ENCODE measurements at places on chromosomes 1 and 21.

DNA sequence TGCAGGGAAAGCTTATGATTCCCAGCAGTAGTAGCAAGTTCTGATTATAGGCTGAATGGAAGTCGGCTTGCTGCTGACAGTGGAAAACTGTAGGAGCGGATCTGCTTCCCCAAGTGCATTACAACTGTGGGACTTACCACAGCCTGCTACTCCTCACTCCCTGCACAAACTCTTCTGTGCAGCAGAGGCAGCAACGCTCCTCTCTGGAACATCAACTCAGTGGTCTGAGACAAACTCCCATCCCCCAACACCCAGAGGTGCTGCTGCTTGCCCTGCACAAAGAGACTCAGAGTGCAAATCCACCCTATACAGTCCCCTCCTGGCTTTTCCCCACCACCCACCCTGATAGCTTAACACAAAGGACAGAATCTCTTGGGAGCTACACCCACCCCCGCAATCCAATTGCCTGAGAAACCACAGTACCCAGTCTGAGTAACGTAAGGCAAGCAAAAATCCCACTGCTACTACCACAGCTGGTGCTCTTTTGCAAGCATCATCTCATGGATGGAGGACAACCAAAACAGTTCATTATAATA, 1455.2 kb downstream of the AMY1C start:
- DNase-seq = no peak

GRCh38 chr1:183163316-183163715, 22.7 kb upstream of the LAMC2 start:
- peak; percentile 58 for DNase-seq

GRCh38 chr21:42570841-42571387, 57.3 kb downstream of the SLC37A1 start:
- no peak for DNase-seq

GRCh38 chr1:94866164-94866807, 46.1 kb downstream of the SLC44A3 start:
- no peak for DNase-seq

DNA sequence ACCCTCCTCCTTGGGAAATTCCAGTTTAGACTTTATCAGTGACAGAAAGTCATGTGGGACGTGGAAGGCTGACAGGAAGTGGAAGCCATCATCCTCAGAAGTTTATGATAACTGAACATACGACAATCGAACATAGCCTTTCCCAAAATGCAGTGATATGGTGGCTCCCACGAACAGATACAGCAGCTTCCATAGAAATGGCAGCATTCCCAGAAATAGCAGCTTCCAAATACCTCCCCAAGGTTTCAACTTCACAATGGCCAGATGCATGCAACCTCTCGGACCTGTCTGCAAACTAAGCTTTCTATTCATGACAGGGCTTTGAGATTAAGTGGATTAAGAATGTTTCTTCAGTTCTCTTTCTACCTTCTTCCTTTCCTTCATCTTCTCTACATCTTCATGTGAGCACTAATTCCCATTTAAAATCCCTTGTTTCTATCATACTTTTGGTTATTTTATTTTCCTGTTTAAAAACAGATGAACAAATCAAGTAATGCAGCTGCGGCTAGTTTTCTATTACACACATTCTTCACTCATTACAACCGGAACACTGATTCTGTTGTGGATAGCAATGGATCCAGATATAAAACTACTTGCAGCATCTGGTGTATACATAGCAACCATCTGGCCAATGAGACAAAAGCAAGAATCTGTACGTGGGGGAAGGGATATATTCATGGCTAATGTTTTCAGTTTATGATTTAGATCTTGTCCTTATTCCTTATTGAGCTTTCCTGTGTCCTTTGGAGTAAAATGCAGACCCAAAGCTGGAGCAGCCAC, 304.8 kb downstream of the BRINP3 start:
- no peak for DNase-seq

- no peak for DNase-seq
Measured at GRCh38 chr1:92859400-92860039, 27.7 kb downstream of the RPL5 start.

DNA sequence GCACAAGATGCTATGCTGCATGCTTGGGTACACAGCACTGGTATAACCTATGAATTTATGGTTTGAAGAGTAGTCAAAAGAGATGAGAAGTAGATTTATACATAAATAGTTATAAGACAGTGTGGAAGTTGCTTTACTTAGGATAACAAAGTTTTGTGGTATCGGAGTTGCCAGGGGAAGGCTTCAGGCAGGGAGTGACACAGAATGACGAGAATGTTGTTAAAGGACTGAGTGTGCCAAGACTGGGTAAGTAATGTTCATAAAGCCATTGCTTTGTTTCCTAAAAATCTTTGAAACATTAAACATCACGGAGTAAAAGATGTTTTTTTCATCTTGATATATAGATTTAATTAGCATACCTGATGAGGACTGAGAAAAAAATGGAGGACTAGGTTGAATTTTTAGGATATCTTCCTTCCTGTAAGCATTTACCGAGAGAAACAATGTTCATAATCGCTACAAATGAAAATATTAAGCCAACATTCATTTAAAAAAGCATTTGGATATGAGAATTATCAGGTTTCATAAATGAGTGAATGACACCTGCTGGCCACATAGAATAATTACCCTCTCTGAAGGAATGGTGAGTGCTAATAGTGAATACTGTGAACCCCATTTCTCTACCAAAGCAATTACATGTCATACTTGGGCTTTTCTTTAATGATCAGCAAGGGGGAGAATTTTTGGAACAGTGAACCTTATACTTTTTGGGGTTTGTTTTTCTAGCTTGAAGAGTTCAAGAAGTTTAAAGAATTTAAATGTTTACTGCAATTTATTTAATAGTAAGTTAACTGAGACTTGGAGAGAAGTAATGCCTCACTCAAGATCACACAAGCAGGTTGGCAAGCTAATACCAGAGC, 28.4 kb downstream of the EXTL2 start:
- peak; percentile 55 for DNase-seq

DNA sequence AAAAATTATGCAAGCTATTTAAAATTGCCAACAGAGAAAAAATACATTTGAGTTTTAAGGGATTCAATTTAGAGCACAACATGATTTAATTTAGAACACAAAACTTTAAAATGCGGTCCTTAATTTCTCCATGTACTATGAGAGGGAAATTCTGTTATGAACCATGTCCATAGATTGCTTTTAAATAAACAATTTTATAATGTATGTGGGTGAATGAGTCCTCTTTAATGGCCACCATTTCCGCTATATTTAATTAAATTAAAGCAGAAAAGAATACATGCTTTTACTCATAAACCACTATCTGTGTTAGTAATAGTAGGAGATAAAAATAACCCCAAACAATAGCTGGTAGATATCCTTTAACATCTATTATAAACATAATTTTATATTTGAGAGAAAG, 914.6 kb downstream of the LTN1 start:
- no peak for DNase-seq

DNA sequence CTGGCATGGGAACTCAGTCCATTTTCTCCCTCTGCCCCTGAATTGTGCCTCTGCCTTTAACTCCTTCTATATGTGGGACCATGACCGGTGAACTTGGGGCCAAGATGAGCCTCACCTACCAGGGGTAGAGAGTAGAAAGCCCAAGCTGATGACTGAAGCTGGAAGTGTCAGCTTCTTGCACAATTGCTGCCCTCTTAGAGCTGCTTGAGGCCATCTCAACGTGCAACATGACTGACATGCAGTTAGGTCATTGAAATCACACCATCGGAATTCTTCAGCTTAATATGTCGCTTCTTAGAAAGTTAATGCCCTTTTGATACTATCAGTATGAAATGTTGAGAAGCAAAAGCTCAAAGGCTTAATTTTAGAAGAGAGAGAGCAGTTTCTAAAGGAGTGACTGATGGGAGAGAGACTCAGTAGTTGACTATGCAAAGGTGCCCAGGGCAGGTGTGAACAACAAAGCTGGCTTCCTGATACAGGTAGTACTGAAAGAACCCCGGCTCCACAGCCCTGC, 89.4 kb upstream of the UBE2U start:
- no peak for DNase-seq

Measured in fibroblast of gingiva (primary cell).